DMS79 treated with DMSO at 0.1 percent for 48 hours (cell line): ENCODE measurements at places on chromosomes 1 and 21.

DNA sequence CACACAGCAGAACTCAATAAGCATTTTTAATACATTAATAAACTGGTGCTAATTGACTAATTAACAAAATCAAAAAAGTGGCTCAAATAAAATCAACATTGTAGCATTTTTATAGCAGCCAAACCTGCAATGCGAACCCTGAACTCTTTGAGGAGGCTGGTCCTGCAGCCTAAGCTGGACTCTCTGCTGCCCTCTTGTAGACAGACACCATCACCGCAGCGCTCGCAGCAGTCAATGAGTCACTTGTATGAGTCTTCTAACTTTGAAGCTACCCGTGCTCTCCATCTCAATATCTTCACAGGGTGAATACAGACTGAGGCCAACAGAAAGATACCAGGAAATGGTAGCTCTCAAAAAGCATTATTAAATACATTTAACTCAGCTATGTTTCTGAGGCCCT, 9.7 kb upstream of the KRTAP7-1 start:
- DNase-seq: no peak

DNA sequence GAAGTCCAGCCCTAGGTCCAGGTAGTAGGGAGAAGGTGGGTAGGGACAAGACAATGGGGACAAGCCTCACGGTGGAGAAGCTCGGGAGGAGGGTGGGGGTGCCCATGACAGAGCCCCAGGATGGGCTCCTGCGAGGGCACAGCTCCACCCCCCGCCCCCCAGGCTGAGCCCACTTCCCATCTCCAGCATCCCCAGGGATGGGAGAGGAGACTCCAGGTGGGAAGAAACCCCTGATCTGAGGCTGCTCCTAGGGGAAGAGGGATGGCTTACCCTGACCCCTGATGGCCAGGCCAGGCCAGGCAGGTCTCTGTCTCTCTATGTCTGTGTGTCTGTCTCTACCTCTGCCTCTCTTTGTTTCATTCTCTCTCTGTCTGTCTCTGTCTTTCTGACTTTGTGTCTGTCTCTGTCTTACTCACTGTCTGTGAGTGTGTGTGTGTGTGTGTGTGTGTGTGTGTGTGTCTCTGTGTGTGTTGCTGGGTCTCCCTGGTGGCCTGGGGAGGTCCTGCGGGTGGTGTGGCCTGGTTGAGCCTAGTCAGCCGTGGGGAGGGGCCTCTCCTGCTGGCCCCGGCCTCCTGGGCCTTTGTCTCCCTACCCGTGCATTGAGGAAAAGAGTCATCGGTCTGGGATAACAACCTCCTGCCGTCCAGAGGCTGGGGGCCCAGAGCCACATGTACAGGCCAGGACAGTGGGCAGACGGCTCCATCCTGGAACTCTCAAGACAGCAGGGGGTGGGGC, 45.7 kb downstream of the WNT9A start:
- no peak for DNase-seq

DNA sequence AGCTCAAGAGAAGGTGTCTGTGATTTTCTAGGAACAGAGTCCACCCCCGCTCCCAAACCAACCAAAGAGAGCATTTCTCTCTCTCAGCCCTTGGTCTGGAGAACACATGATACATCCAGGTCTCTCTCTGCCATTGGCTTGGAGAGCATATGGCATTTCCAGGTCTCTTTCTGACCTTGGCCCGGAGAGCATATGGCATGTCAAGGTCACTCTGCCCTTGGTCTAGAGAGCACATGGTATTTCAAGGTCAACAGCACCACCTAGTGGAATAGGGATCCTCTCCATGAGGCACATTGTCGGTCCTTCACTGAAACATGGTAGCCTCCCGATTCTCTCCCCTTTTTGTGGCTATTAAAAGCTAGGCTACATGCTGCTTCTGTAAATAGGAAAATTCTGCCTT, 437.7 kb upstream of the OLFM3 start:
- no peak for DNase-seq

DNA sequence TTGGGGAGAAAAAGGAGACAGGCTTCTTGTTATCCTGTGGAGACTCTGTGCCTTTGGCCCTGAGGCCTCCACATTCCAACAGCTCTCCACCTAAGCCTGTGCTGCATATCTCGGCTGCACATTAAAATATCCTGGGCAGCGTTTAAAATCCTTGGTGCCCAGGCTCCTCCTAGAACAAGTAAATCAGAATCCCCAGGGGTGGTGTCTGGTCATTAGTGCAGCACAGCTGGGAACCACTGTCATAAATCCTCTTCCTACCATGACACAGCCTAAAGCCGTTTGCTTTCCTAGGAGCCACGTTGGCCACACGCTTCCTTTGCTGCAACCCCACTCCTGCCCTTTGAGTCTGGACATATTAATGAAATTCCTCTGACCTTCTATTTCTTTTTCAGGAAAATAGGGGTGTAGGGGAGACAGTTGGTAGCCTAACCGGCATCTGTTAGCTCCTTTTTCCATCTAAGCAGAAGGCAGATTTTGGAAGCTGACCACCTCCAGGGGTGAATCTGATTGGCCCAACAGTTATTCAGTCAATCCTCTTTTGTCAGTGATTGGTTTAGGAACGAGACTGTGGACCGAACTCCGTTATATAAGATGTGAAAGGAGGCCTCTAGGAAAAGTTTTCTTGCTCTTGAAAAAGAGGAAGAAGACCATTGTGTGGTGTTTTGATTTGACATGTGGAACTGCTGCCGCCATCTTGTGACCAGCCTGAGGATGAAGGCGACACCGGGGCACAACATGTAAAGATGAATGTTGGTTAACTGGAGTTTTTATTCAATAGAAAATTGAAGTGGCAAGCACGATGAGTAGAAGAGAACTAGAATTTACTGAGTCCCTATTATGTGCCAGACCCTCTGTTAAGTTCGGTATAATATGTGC, 41.9 kb downstream of the JUN start:
- no peak for DNase-seq

- DNase-seq: peak; percentile 39
Observed at GRCh38 chr1:9181990-9182783, 52.4 kb upstream of the H6PD start.

- DNase-seq: peak; percentile 17
Observed at GRCh38 chr1:119549719-119550132, 42.7 kb downstream of the HSD3B1 start.

GRCh38 chr1:68269637-68270430, 37.5 kb upstream of the WLS start:
- DNase-seq: no peak

DNA sequence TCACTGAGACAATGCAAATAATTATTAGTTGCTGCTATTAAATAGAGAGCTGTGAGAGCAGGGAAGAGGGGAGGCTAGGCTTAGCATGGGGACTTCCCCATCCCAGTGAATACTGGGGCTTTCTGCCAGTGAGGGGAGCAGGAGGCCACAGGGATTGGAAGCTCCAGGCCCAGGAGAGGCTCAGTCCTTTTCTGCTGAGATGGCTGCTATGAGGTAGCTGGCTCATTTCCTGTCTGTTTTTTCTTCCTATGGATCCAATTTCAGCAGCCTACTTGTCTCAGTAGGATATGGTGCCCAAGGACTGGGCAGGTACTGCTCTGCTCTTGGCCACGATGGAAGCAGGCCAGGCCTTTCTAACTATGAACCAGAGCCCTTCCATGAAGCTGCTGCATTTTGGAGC, 10.0 kb downstream of the STMN1 start:
- DNase-seq: no peak

GRCh38 chr1:43449708-43450069, 4.0 kb downstream of the HYI start:
- no peak for DNase-seq

- DNase-seq: no peak
Observed at GRCh38 chr21:45818904-45819285, 162.7 kb upstream of the COL6A1 start.

DNA sequence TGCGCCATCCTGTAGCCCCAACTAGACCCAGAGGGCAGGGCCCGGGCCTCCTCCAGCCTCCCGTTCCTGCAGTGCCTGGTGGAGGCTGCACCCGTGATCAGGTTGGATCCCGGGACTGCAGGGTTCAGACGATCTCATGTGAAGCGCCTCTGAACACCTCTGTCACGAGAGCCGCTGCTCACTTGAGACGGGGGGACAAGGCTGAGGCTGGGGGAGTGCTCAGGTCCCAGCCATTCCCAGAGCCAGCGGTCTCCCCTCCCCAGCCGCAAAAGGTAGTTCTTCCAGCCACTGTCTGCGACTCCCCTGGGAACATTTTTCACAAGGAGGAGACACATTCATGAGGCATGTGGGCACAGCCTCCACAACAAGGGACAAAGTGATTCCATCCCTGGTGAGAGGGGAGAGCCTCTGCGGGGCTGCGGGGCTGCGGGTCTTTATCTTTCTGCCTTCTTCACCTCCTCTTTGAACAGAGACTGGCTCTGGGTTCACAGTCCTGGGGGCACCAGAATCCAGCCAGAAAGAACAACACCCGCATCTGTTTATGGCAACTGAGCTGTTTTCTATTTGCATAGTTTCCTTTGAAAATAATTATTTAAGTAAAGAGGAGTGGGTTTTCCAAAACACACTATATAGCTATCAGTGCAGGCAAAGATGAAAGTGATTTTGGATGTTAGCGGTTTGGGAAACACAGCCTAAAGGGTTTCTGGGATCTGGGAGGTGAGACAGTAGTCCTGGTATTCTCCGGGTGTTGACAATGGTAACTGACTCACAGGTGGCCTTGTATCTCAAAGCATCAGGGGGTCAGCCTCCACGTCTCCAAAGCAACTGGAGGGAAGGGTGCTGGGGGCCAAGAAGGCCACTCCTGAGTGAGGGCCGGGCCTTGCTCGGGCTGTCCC, 13.0 kb upstream of the LDLRAP1 start:
- no peak for DNase-seq

GRCh38 chr1:43199093-43199726, 27.1 kb downstream of the CFAP57 start:
- DNase-seq: peak; percentile 81

GRCh38 chr1:162535501-162535900, 26.0 kb upstream of the UAP1 start:
- DNase-seq: no peak

- no peak for DNase-seq
Observed at GRCh38 chr21:34526618-34527290, 14.7 kb upstream of the KCNE1 start.

DNA sequence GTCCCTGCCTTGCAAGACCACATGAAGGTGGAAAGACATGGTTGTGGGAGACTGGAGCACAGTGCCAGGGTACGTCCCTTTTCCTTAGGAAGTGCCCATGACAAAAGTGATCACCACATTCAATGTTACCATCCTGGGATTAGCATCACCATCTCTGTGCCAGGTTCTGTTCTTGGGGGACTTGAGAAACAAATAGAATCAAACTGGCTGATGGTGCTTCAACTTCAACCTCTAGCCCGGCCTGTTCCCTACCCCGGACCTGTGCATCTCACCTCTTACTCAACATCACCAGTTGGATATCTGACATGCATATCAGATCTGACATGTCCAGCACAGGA, 153.3 kb downstream of the GRIK3 start:
- no peak for DNase-seq

DNA sequence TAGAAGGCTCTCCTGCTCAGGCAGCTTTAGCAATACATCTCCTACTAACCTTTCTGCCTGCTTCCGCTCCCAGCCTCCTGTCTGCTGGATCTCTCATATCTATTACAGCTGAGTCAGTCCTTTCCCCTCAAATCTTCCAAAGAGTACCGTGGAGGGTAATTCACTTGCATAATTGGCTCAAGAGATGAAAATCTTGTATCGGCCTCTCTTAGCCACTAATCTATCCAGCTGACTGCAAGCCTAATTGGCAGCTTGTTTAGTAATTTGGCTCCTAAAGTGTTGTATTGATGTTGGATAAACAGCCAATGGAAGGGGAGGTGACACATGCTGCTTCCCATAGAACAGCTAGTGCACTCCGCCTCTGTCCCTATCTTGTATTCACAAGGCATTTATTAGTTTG, 195.7 kb downstream of the GPATCH2 start:
- DNase-seq: no peak
